ENCODE measurements at places on chromosomes 16 and 17.

GRCh38 chr17:1107777-1108477, 71.9 kb downstream of the ABR start:
- no peak for DNase-seq

GRCh38 chr16:65786916-65787315, 579.6 kb upstream of the CDH5 start:
- peak; percentile 37 for DNase-seq

- no peak for DNase-seq
These were observed 1.8 kb upstream of the PIK3R6 start for GRCh38 chr17:8869114-8869815.

DNA sequence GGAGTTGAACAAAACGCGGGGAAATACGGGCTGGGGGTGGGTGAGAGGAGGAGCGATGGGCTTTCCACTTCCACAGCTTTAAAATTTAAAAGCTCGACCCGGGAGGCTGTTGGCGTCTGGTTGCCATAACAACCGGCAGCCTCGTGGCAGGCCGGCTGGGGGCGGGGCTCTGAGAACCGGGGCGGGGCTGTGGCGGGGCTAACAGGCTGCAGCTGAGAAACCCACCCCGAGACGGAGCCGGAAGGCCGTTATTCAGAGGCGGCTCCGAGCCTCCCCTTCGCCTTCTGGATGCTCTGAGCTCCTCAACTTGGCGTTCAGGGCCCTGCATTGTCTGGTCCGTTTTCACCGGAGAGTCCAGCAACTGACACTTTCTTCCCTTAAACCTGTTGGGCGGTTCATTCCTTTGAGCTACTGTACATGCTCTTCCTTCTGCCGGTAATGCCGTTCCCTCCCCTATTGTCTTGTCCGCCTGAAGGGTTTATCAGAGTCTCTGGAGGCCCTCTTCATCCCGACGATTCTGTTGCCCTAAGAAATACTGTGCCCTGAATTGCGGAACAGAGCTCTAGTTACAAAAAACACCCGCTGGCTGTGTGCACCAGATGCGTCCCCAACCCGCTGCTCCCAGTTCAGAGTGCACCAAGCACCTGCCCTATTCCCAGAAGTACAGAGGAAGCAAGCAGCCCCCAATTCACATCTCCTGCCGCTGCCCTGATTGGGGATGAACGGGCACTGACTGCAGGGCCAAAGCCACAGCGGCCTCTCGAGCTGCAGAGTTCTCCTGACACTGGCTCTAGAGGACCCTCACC, 596 bp downstream of the DNAAF8 start:
- DNase-seq, result peak; percentile 75

GRCh38 chr16:72224260-72224768, 52.4 kb upstream of the PMFBP1 start:
- DNase-seq, result no peak

- DNase-seq, result no peak
These were observed 47.0 kb downstream of the ADAMTS18 start for GRCh38 chr16:77387815-77388209.

GRCh38 chr17:44906010-44906646, 6.9 kb upstream of the EFTUD2 start:
- no peak for DNase-seq
